ENCODE measurements at places on chromosomes 1 and 21. TPM values are rescaled to one million over a fixed set of nuclear protein-coding genes. Genes with fewer than 3 reads are reported as not detected.

The TSSK3 gene
- 7.0 TPM for total RNA-seq

The IRF6 gene
- 118 TPM for total RNA-seq

The SLC9C2 gene
- total RNA-seq: not detected

The GNG12 gene
- total RNA-seq: 49.4 TPM

The BMP8B gene
- total RNA-seq: 0.77 TPM

The FTCD gene
- total RNA-seq: 19.0 TPM

The TMEM125 gene
- 29.9 TPM for total RNA-seq

The TNN gene
- 0.97 TPM for total RNA-seq

The DSTYK gene
- 9.7 TPM for total RNA-seq

The PDXK gene
- total RNA-seq: 161 TPM

The KCNJ15 gene
- total RNA-seq: 4.5 TPM

The S100A8 gene
- total RNA-seq: 1.5 TPM

The ANKRD65 gene
- total RNA-seq: 33.7 TPM

The LCE1A gene
- 3.4 TPM for total RNA-seq

The ACKR1 gene
- total RNA-seq: 46.8 TPM

The SELP gene
- total RNA-seq: 10.8 TPM

The ODF2L gene
- 54.2 TPM for total RNA-seq

The PAPPA2 gene
- 1.9 TPM for total RNA-seq

The DPT gene
- 4.7 TPM for total RNA-seq

The HPCAL4 gene
- total RNA-seq: 4.9 TPM

The CA6 gene
- not detected for total RNA-seq

The C1orf185 gene
- total RNA-seq: not detected

The ZFYVE9 gene
- total RNA-seq: 28.6 TPM

The C1orf226 gene
- 5.2 TPM for total RNA-seq

The SERINC2 gene
- 76.1 TPM for total RNA-seq

The USP1 gene
- 26.8 TPM for total RNA-seq

The CXADR gene
- 93.0 TPM for total RNA-seq

The FCN3 gene
- total RNA-seq: 0.82 TPM

The PRAMEF13 gene
- not detected for total RNA-seq

The KRTAP11-1 gene
- not detected for total RNA-seq

The KRTAP22-2 gene
- total RNA-seq: not detected

The PGBD5 gene
- total RNA-seq: 0.55 TPM

The GREM2 gene
- total RNA-seq: 1.6 TPM

The PDC gene
- not detected for total RNA-seq

The LAX1 gene
- total RNA-seq: 0.05 TPM

The FNBP1L gene
- total RNA-seq: 41.1 TPM

The NEGR1 gene
- total RNA-seq: 7.6 TPM

The GRHL3 gene
- 8.4 TPM for total RNA-seq

The KHDRBS1 gene
- 77.3 TPM for total RNA-seq
